ENCODE measurements at places on chromosomes 12 and 14.

- no peak for DNase-seq
These were observed 1.3 kb downstream of the CHGA start for GRCh38 chr14:92924247-92924646.

DNA sequence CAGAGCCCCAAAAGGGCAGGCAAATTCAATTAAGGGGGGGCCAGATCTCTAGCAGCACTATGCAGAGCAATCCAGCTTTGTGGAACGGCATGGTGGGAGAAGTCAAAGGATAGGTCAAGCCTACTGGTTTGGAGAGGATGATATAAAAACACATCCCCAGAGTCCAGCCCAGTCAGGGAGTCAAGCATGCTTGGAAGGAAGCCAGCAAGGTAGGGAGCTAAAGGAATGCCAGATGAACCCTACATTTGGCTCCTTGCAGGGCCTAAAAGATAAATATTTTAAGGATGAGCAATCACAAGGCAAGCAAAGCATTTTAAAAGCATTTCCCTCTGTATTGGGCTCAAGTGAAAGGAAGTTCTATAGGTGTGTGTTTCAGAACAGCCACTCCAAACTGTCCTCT lies 21.4 kb downstream of the KCTD10 start:
- no peak for DNase-seq

GRCh38 chr14:20493634-20494033 lies 11.7 kb upstream of the RNASE10 start:
- no peak for DNase-seq

DNA sequence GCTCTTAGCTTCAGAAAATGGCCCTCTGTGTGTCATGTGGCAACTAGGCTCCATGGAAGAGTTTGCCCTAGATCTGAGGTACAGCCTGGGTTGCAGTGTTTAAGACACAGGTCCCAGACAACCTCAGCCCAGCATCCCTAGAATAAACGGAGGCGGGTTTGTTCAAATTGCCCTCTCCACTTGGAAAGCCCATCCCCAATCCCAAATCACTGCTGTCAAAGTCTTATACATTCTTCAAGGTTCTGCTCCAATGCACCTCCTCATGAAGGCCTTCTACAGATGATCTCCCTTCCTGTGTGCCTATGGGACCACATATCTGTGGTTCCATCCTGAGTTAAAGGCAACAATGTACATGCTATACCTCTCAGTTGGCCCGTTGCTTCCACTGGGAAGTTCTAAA lies 289.8 kb downstream of the DPF3 start:
- DNase-seq: no peak

- DNase-seq: no peak
These were observed 6.7 kb upstream of the TESC start for GRCh38 chr12:117105902-117106301.

GRCh38 chr14:38124506-38124905 lies 83.2 kb upstream of the SSTR1 start:
- DNase-seq: no peak

- DNase-seq: no peak
These were observed 139.1 kb downstream of the ERC1 start for GRCh38 chr12:1130164-1130563.

DNA sequence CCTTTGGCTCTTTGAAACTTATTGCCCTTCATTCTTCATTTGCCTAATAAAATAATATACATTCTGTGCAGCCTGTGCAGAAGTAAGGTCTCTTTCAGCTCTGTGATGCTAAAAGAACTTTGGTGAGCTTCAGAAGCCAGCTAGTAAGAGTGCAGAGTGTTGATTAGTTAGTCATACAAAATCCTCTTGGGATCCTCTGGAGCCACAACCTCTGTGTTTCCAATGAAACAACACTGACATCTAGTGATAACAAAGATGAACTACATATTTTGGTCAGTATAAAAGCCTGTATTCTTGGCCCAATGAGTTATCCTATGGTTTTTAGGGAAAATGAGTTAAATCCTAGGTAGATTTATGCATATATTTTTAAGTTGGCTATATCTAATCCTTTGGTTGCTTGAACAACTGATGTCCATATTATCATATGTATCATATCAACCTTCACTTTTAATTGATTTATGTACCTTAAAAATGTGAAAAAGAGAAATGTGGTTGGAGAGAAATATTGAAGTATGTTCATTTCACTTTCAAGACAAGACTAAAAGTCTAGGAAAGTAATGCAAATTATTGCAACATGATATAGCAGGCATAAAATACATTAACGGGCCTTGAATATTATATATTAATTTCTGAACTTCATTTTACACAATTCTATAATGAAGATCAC lies 158.4 kb downstream of the KLHL28 start:
- no peak for DNase-seq

DNA sequence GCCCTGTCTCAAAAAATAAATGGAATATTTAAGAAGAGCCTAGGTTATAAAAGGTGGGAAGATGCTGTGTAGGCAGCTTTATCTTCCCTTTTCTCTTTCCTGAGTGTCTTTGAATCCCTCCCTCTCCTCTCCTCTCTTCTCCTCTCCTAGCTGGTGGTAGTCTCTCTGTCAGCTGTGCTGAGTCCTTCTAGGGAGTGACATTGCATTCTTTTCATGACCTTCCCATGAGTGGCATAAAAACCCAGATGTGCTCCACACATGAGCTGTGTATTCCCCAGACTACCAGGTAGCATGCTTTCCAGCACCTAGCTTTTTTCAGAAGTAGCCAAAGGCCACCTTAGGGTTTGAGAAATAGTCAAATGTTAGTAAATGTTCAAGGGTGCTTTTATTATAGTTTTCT lies 23.6 kb downstream of the SAMD4A start:
- DNase-seq: no peak

GRCh38 chr12:39990122-39991101 lies 115.5 kb downstream of the SLC2A13 start:
- no peak for DNase-seq

DNA sequence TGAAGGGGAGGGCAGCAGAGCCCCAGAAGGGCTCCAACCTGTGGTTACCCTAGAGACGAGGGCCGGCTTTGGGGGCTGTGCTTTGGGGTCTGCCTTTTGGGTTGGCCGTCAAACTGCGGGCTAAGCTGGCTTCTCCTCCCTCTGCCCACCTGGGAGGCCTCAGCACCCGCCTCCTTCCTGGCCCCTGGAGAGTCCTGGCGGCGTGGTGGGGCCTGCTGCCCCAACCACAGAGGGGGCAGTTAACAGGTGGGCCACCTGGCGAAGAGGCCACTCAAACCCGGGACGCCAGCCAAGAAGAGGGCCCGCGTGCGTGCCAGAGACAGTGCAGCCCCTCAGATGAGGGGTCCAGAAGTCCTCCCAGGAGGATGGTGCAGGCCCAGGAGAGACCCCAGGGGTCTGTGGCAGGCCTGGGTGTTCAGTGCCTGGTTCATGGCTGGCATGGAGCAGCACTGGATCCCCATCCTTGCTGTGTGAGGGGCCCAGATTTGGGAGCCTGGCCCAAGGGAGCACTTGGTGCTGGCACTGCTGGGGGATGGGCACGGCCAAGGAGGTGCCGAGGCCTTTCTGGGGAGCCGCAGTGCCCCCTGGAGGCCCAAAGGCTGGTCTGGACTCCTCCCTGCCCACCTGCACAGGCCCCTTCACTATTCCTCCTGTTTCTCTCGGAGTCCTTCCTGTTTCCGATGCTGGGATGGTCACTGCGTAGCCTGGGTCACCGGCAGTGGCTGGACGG lies 48.8 kb downstream of the LRCOL1 start:
- no peak for DNase-seq
